KG1 (cell line): ENCODE measurements at places on chromosomes 11 and 22.
A peak's percentile ranks its signal among the peaks of the same experiment; 100 is the strongest.

DNA sequence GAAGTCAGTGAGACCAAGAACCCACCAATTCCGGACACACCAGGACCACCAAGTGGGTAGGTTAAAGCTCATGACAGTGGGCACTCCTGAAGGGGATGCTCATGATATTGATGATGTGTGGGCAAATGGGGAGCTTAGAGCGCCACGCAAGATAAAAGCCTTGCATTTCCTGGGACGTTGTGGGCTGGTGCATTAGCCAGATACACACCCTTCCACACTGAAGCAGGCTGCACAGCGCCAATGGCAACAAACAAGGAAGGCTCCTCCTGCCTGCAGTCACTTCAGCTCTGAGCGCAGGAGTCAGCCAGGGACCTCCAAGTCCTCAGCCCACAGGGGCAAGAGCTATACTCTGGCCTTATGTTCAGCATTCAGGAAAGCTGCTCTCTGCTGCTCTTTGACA is 20.6 kb downstream of the TMEM218 start:
- DNase-seq = no peak

DNA sequence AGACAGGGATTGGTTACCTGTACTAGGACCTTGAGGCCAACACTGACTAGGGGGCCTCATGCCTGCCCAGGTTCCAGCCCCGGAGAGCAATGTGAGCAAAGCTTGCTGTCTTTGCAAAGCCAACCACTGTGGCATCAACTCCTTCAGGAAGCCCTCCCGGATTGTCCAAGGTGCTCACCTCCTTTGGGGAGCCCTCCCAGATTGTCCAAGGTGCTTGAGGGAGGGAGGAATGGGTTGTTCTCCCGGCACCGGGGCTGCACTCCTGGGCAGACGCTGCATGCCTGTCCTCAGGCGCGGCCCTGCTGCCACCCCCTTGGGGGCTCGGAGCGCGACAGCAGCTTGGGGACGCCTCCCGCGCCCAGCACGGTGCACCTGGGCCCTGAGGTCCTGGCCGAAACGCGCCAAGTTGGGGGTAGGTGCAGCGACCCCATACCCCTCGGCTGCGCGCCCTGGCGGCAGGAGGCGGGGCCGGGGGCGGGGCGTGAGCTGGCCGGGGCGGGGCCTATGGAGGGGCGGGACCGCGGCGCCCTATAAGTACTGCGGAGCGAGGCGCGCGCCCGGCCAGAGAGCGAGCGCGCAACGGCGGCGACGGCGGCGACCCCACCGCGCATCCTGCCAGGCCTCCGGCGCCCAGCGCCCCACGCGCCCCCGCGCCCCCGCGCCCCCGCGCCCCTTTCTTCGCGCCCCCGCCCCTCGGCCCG is at the start of gene CD81:
Gene CD81 (plus strand): TSS at position 560 of the 701 bp plus-strand sequence. CDS start 240 bp downstream, outside the sequence.
- DNase-seq = no peak

- no peak for DNase-seq
Measured at GRCh38 chr22:41998361-41999261, at the start of gene WBP2NL. WBP2NL (plus strand) TSS chr22:41998788; CDS start chr22:41998819, 31 bp downstream.

GRCh38 chr11:120539667-120540369 is 28.3 kb downstream of the GRIK4 start:
- DNase-seq = no peak

- DNase-seq = no peak
Measured at GRCh38 chr11:1532014-1532586, 40.0 kb downstream of the DUSP8 start.

DNA sequence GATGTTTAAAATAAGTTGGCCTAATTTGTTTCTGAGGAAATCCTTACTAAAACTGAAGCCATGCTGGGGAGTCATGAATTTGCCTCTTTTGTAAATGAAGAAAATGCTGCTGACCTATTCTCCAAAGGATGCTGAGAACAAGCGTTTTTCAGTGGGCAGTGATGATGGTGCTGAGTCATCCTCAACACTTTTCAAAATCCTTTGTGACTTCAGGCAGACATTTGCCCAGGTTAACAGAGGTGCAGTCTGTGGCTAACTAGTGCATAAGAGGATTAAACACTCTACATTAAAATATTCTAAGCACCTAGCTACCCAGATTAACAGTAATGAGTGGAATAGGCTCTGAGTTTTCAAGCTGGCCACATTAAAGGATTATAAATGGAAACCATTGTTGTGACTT is 509.0 kb downstream of the DLG2 start:
- DNase-seq = no peak

DNA sequence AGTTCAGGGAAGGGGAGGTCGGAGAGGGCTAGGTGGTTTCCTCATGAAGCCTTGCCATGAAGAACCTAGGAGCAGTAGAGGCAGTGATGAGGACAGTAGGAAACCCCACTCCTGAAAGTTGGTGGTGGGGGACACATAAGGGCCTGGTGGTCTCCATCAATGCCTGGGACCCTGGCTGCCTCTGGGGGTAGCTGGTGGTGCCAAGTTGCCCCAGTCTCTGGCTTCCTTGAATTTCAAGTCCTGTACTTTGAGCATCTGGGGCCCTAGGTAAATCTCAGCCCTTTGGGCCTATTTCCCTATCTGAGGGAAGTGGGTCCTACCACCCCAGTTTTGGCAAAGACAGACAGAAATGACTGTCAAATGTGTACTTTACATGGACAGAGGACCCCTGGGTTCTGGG is 28.1 kb downstream of the AMPD3 start:
- no peak for DNase-seq

- DNase-seq = no peak
Measured at GRCh38 chr22:30312053-30312452, 14.7 kb downstream of the TBC1D10A start.

- no peak for DNase-seq
Measured at GRCh38 chr22:42642806-42643633, 2.6 kb upstream of the ATP5MGL start.

DNA sequence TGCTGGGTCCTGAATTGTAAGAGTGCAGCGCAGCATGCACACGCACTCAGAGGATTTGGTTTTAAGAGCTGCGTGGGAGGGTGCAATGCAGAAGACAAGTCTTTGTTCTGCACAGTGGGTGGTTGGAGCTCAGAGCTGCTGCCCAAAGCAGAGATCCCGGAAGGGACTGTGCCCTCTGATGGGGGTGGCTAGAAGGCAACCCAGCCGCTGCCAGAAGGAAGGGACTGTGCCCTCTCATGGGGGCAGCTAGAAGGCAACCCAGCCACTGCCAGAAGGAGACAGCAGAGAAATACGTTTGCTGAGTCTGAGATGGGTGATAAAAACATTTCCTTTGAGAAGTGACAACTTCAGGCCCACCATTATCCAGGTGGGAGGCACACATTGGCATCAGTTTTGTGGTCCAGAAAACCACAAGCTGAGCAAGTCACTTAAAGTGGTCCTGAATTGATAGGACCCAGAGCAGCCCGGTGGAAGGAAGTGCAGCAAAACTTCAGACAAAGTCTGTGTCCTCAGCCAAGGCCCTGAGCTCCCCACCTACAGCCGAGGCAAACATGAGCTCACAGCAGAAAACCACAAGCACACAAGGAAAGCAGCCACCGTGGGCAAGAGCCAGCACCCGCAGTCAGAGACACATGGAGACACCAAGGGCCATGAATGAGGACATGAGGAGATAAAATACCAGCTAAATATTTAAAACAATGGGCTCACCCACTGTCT is 4.3 kb downstream of the KRTAP5-6 start:
- DNase-seq = no peak

GRCh38 chr22:47375621-47376321 is 613.3 kb downstream of the TBC1D22A start:
- DNase-seq = no peak

GRCh38 chr22:42604403-42604802 is 10.3 kb downstream of the POLDIP3 start:
- no peak for DNase-seq

DNA sequence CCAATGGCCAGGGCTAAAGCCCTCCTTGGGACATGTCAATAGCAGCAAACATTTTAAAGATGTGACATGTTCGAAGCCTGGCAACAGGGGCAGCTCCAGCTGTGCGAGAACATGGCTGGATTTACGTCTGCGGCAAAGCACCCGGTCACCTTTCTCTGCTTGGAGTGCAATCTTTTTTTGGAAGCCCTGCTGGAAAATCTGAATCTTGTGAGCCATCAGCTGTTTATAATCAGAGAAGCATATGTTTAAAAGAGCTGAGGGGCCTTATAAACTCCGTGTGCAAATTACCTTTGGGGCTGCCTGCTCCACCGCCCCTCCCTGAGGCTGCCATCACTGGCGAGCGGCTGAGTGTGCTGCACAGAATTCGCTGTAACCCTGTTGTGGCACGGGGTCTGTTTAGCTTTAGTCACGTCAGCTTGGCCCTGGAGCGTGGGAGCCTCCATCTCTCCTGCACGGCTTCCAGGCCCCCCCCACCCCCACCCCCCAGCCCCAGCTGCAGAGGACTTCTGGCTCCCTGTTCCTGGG is 9.0 kb upstream of the KCNQ1OT1 start:
- DNase-seq = no peak

GRCh38 chr22:47160141-47160541 is 397.7 kb downstream of the TBC1D22A start:
- no peak for DNase-seq

DNA sequence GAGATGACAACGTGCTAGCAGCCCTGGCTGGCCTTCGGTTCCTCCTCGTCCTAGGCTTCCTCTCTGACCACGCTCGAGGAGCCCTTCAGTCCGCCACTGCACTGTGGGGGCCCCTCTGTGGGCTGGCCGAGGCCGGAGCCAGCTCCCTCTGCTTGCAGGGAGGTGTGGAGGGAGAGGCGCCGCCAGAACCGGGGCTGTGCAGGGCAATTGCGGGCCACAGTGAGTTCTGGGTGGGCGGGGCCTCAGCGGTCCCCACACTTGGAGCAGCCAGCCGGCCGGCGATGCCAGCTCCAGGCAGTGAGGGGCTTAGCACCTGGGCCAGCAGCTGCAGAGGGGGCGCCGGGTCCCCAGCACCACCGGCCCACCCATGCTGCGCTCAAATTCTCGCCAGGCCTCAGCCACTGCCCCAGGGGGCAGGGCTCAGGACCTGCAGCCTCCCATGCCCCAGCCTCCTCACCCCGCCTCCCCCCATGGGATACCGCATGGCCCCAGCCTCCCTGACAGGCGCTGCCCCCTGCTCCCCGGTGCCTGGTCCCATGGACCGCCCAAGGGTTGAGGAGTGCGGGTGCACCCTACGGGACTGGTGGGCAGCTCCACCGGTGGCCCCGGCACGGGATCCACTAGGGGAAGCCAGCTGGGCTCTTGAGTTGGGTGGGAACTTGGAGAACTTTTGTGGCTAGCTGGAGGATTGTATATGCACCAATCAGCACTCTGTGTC is 399.4 kb downstream of the LUZP2 start:
- DNase-seq = no peak

GRCh38 chr11:115506954-115507675 is 2.9 kb upstream of the CADM1 start:
- no peak for DNase-seq

GRCh38 chr22:49370627-49371301 is 456.9 kb downstream of the BRD1 start:
- DNase-seq = no peak

- peak; percentile 22 for DNase-seq
Measured at GRCh38 chr22:24803064-24803542, 2.9 kb upstream of the SGSM1 start.

DNA sequence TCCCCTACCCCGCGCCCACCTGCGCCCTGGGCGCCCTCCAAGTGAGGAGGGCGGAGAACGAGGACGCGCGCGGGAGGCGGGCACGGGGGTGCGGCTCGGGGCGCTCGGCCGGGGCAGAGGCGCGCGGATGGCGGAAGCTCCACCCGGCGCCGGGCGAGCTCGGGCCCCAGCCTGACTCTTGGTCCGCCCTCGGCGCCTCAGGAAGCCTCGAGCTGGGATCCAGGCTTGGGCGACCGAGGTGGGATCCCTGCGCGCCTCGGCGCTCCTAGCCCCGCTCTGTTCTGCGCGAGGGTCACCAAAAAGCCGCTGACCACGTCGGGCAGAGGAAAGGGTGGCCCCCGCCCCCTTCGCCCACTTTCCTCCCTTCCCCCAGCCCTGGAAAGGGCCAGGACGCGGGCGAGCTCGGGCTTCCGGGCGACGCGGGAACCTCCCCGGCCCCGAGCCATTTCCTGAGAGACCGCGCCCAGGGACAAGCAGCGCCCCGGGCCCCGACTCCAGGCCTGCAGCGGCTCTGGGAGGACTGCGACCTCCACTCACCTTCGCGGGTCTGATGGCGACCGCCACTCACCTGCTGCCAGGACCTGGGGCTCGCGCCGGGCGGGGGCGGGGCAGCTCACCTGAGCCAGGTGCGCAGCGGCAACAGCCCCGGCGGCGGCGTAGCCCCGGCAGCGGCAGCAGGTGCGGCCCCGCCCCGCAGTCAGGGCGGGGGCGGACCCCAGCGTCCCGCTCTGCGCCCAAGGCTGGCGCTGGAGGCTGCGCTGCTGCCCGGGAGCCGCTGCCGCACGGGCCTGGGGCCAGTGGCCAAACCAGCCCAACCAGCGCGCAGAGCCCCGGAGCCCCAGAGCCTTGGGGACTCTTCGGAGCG is 2.2 kb upstream of the SIGIRR start:
- peak; percentile 43 for DNase-seq

DNA sequence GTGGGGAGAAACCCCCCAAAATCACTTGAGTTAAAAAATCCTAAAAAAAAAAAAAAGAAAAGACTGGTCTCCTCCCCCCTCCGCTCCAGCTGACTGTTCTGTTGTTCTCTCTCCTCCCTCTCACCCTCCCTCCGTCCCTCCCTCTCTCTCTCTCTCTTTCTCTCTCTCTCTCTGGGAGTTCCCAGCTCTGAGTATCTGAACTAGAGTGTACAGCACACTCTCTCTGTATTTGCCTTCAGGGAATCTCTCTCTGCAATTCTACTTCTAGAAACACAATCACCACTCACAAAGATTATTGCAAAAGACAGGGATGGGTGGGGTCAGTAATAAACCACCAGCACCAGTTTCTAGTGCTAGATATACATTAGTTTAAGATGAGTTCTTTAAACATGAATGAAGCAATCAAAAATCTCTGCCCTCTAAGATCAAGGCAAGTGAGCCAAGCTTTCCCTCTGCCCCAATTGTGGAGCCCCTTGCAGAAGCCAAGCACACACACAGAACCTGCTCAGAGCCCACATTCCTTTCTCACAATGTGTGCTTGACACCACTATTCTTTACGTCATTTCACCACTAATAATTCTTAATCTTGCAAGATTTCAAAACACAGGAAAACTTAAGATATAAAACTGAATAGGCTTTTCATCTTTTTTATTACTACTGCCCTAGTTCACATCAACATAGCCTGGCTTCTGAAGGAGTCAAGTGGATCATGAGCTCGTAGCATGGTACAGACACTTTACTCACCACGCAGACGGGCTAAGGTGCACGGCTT is 133.5 kb downstream of the RBFOX2 start:
- no peak for DNase-seq

- DNase-seq = no peak
Measured at GRCh38 chr11:14980854-14981253, 8.7 kb upstream of the CALCA start.
